ENCODE measurements at places on chromosomes 11 and 22.

DNA sequence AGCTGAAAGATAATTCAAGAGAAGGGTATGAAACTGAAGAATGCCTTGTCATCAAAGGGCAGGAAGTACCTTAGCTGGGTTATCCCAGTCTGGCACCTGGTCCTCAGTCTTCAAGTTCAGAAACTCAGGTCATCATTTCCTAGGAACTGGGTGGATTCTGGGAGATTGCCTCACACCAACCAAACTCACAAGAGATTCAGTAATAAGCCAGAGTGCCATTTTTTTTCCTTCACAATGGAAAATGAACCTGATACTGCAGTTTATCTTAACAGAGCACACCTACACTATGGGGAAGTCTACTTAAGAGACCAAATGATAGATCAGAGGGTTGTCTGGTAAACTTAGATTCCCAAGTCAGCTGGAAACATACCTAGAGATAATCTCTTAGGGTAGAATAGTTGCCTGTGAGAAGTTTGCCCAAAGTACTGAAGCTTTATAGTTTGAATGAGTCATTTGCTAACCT, 3.8 kb upstream of the BUD13 start:
- no peak for DNase-seq

DNA sequence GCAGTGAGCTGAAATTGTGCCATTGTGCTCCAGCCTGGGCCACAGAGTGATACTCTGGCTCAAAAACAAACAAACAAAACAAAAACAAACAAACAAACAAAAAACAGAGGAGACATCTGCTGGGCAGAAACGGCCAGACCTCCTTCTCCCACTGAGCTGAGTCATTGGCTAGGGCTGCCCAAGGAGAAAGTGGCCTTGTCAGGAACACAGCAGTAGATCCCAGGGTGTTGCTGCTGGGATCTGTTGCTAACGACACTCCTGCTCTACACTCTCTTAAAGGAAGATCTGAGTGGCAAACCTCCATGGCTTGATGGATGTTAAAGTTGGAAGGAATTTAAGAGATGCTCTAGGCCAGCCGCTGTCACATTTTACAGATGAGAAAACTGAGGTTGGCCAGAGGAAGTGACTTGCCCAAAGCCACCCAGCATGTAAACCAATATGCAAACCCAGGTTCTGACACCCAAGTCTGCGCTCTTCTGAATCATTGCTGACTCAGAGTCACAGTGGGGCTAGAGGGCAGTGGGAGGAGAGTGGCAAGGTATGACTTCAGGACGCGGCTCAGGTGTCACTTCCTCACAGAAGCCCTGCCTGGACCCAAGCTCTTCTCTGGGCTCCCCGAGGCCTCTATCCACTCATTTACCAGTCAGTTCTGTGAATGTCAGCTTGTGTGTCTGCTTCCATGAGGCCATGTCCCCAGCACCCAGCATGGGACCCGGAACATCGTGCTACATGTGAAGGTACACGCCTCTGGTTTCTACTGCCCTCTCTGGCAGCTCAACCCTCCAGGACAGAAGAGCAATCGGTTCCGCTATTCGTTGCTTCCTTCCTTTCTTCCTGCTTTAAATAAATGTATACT, 11.3 kb upstream of the GDPD5 start:
- DNase-seq = no peak

DNA sequence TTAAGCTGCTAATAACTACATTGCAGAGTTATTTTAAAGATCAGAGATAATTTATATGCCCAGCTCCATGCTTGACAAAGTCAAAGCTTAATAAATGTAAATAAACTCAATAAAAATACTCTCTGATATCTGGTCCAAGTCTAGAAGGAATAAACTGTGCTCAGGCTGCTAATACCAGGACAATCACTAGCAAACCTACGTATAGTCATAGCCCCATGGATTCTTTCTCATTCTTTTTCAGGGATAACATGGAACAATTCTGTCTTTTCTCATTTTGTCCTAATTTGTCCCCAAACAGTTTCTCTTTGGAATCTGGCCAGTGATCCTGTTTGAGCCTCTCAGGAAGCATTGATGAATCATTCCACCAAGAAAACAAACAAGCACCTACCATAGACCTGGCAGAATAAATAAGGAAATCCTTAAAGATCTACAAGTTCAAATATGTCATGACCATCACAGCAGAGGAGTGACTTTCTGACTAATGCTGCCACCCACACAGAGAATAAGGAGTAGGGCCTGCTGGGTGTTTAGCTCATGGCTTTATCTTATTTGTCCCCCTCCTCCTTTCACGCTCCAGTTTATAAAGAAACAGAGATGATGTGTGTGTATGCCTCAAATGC, 14.1 kb upstream of the B3GNT6 start:
- no peak for DNase-seq

- no peak for DNase-seq
Measured at GRCh38 chr11:132444911-132445310, 1074.5 kb downstream of the NTM start.

DNA sequence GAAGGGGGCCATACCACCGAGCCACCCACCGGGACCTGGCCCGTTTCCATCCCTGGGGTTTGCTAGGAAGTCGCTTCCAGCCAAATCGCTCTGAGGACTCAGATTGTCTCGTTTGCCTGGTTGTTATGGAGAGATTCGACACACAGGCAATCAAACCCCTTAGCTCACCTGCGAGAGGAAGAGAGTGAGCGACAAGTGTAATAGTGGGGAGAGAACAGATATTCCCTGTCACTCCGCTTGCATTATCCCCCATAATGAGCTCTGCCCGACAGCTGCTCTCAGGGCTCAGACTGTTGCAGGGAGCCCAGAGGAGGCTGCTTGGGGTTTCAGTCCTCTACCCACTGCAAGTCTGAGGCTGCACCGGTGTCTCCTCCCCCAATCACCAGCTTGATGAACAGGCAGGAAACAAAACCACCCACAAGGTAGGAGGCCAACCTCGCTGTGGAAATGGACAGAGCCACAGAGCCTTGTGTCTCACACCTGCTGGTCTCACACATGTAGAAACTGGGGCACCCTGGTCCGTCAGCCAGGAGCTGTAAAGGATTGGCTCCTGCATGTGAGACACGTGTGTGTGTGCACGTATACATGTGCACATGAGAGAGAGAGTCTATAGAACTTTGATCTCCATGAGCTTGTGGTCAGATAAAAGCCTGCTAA, 351.1 kb downstream of the BUD13 start:
- no peak for DNase-seq

DNA sequence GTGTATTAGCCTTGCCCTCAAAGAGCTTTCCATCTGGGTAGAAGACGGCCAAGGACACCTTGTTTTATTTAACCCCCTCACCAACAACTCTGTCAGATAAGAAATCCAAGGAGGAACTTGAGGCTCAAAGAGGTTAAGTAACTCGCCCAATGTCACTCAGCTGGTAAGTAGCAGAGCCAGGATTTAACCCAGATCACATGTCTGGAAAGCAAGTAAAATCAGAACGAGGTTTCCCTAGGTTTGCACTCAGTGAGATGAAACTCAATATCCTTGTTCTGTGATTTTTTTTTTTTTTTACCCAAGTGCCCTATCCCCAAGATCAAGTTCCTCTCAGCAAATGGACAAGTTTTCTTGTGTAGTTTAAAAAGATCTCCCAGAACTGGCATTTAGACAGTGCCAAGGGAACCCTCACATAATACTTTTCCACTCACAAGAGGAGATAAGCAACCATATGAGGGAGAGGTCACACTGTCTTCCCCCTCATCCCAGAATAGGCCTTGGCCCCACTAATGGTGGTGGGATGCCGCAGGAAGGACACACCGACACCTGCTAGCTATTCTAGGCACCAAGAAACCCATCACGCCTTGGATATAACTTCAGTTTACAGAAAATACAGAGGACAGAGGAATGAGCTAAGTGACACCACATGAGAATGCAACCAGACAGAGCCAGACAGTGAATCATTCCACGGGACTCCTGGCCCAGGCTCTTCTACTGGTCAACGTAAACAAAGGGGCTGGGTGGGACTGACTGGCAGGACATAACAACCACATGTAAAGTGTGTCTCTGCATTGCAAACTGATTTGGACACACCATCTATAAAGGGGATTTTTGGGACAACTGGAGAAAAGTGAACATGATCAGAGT, 8.6 kb upstream of the ARAP1 start:
- no peak for DNase-seq

DNA sequence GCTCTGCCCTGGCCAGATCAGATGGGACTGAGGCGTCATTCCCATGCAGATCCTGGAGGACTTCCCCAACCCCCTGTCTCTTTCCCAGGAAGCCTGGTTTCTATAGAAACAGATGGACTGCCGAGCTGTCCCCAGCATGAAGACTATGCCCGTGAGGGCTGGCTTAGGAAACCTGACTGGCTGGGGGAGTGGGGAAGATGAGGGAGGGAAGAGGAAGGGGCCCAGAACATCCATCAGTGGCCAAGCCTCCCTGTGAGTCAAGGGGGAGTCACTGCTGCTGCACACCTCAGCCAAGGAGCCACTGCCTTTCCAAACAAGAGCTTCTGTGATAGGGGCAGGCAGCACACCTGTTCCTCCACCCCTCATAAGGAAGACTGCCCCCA, 5.8 kb downstream of the TP53I11 start:
- no peak for DNase-seq

DNA sequence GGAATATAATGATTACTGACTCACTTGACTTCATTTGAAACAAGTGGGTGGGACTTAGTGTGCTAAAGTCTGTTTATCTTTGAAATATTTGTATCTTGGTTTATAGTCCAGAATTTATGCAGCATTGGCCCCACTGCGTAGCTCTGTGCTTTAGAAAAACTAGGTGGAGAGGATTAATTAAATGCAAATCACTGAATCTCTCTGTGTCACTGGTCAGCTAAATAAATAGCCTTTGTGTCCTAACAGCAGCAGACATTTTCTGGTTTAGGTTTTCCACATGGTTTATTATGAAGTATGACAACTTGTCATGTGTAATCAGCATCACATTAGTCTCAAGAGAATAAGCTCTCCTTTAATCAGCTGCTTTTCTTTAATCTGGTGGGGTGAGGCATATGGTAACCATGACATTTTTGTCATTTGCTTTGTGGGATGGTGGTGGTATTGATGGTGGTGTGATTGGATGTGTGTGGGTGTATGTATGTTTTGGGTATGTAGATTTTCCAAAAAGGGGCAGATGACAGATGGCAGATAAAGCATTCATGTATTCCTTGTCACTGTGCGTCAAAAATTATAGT, 33.9 kb downstream of the BCL2L13 start:
- no peak for DNase-seq

GRCh38 chr11:72040491-72041363, 39.6 kb downstream of the NUMA1 start:
- peak; percentile 96 for DNase-seq

DNA sequence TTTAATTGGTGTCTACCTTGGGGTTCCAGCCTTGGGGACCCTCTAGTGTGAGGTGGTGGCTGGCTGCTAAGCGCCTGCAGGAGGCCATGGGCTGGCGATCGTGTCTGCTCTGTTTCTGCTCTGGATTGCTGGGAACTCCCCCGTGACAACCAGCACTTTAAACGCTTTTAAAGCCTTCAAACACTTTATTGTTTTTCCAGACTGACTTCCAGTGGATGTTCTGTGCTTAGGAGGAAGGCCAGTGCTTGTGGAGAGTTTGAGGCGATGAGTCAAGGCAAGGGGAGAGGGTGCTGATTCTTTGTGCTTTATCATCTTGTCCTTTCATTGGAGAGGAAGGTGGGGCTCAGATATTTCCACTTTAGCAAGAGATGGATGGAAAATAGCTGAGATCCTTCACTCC, 81.6 kb downstream of the FLI1 start:
- no peak for DNase-seq

GRCh38 chr11:3166268-3167142, 1.4 kb upstream of the OSBPL5 start:
- no peak for DNase-seq

DNA sequence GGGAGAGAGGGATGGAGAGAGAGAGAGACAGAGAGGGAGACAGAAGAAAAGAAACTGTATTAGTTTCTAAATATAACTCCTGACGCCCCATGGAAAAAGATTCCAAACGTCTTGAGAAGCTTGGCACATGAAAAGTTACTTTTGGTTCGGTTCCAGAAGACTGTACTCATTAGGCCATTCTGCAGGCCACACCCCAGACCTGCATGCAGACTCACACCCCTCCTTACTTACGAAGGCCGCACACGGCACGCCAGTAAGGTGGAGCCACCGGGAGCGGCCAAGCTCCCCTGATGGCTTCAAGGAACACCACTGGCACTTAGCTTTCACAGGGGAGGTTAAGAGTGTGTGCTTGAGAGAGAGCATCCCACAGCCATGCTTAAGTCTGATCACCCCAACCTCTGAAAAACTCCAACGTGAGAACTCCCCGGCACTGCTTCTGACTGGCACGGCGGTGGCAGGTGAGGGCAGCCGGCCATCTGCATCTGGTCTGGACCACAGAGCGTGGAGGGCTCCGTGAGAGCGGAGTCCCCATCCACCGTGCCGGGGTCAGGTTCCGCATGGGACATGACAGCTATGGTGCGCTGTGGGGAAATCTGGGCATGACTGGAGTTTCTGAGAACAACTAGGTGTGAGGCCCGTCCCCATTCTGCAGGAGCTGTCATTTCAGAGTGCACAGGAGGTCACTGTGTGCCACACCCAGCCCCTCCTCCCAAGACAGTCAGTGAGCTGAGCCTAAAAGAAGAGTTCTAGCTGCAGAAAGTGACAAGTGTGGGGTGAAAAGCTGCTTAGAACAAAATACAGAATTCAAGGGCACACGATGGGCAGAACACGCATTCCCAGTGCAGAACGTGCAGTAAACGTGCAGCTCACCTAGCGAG, 62.4 kb downstream of the MYH9 start:
- DNase-seq = no peak

GRCh38 chr11:11217929-11218628, 135.0 kb downstream of the CSNK2A3 start:
- DNase-seq = peak; percentile 47

DNA sequence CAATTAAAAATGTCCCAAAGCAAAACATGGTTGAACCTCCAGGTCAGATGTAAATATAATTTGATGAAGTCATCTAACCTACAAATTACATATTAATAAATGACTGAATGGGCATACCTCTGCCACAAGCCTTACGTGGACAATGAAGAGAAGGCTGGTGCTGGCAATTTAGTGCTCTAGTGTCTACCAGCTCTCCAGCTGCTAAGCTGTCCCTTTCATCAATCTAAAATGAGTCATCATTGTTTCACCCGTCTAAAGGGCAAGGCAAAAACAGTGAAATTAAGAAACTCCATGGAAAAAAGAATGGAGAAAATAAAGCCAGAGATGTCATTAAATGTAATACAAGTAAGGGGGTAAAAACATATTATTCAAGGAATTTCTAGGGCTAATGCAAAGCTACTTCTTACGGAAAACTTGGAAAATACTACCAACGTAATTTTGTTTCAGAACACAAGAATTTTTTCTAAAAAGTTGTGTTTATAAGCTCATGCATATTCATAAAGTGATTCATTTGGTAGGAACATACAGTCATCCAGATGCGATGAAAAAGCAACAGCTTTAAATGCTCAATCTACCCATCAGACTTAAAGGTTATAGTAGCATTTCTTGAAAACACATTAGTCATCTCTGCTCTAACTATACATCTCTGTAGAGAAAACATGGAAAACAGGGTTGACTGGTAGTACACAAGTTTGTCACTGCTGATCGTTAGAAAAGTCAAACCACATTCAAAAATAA, 71.5 kb downstream of the SIK3 start:
- DNase-seq = no peak

DNA sequence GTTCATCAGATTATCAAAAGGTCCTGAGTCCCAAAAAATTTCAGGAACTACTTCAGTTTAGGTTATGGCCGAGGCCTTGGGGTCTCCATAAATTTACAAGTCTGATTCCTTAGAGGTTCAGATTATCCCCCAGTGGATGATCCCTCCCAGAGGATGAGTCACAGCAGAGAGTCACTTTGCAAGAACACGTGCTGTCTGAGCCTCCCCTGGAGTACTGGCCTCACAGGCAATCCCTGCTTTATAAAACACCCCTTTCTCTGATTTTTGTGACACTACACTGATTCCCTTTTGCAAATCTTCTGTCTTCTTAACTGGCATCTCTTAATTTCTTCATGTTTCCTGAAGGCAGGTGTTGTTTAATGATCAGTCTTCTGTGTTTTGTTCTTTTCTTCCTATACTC, 45.3 kb downstream of the CCDC34 start:
- no peak for DNase-seq

All from DMS79 (cell line).